Type B pancreatic cell (in vitro differentiated cells): ENCODE measurements at places on chromosomes 12 and 14. TPM values are rescaled to one million over a fixed set of nuclear protein-coding genes. Genes with fewer than 3 reads are reported as not detected.

The PKP2 gene
- 29.5 and 116 TPM in 2 replicates for total RNA-seq

The ASPG gene
- 0.29 TPM in 1 of 2 replicates, not detected in the other for total RNA-seq

The APOF gene
- total RNA-seq = not detected in 2 replicates

The WNK1 gene
- 132 and 209 TPM in 2 replicates for total RNA-seq

The RBM25 gene
- total RNA-seq = 77.9 and 94.6 TPM in 2 replicates

The GPRC5D gene
- 5.5 TPM in 1 of 2 replicates, not detected in the other for total RNA-seq

The KRT6C gene
- total RNA-seq = 0.19 and 0.31 TPM in 2 replicates

The ABCB9 gene
- total RNA-seq = 6.7 and 9.6 TPM in 2 replicates

The PPFIA2 gene
- total RNA-seq = 2.0 and 5.7 TPM in 2 replicates

The KERA gene
- 0.17 and 0.24 TPM in 2 replicates for total RNA-seq

The SCNN1A gene
- total RNA-seq = 29.2 and 72.7 TPM in 2 replicates

DNA sequence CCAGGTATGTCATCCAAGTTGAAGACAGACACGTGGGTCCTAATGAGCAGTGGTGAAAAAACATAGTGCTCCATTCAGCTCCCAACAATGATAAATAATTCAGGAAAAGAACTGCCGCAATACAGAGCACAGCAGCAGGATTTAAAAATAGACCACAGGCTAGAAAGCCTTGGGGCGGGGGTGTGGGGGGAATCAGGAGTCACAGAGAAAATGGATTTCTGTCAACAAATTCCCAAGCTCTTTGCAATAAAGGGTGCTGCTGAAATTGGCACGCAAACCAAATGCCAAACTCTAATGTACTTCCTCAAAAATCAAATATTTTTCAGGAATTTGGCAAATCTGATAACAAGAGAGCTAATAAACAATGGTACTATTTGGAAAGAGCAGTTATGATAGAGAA is 58.6 kb downstream of the R3HDM2 start:
- no peak overlapping the region for H3K27ac ChIP-seq
- H3K27me3 ChIP-seq = no peaks in the 10 kb centered on the region

GRCh38 chr12:128830505-128830893 is 6.7 kb upstream of the SLC15A4 start:
- H3K27me3 ChIP-seq = no peaks in the 10 kb centered on the region
- H3K4me3 ChIP-seq = no peak overlapping the region
- H3K36me3 ChIP-seq = no peaks in the 10 kb centered on the region
- DNase-seq = no peak
- no peak overlapping the region for H3K27ac ChIP-seq

GRCh38 chr12:71107936-71108335 is 49.9 kb downstream of the TSPAN8 start:
- DNase-seq = no peak
- H3K36me3 ChIP-seq = no peaks in the 10 kb centered on the region
- no peaks in the 10 kb centered on the region for H3K27me3 ChIP-seq
- H3K4me3 ChIP-seq = no peak overlapping the region
- H3K4me1 ChIP-seq = no peaks in the 10 kb centered on the region
- no peak overlapping the region for H3K27ac ChIP-seq

DNA sequence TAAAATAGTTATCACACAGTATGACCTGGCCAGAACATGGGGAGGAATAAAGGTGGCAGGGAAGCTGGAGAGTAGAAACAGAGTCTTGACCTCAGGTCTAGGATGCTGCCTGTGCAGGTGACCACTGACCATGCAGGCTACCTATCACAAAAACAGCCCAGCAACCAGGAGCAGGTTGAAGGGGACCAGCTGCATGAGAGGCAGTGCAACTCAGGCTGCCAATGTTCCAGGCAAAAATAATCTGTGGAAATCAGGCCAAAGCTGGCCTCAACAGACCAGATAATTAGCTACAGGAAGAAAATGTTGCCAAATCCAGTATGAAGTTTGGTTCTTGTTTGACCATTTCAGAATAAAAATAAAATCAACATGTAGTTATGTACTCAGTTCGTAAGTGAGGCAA is 72.6 kb downstream of the PDE6H start:
- H3K4me3 ChIP-seq = no peak overlapping the region
- no peaks in the 10 kb centered on the region for H3K4me1 ChIP-seq
- no peak overlapping the region for H3K27ac ChIP-seq
- H3K27me3 ChIP-seq = peaks cover 9% of the 10 kb centered on the region
- no peaks in the 10 kb centered on the region for H3K36me3 ChIP-seq

GRCh38 chr12:1282670-1283315 is 291.8 kb downstream of the ERC1 start:
- DNase-seq = no peak
- H3K27ac ChIP-seq = no peak overlapping the region
- H3K36me3 ChIP-seq = peaks cover 36% of the 10 kb centered on the region
- H3K4me3 ChIP-seq = no peak overlapping the region
- peaks cover 17% of the 10 kb centered on the region for H3K4me1 ChIP-seq

GRCh38 chr12:58395470-58395869 is 454.1 kb downstream of the ATP23 start:
- H3K27me3 ChIP-seq = no peaks in the 10 kb centered on the region
- no peaks in the 10 kb centered on the region for H3K4me1 ChIP-seq
- DNase-seq = no peak
- no peaks in the 10 kb centered on the region for H3K36me3 ChIP-seq
- no peak overlapping the region for H3K4me3 ChIP-seq
- no peak overlapping the region for H3K27ac ChIP-seq

- H3K27ac ChIP-seq = no peak overlapping the region
- H3K4me3 ChIP-seq = no peak overlapping the region
- peaks cover 17% of the 10 kb centered on the region for H3K36me3 ChIP-seq
These were observed 309.6 kb downstream of the TMTC2 start for GRCh38 chr12:82996168-82996812.

- peaks cover 8% of the 10 kb centered on the region for H3K4me1 ChIP-seq
- H3K36me3 ChIP-seq = no peaks in the 10 kb centered on the region
- no peak overlapping the region for H3K4me3 ChIP-seq
- no peak for DNase-seq
- no peaks in the 10 kb centered on the region for H3K27me3 ChIP-seq
These were observed 295.9 kb downstream of the DIO2 start for GRCh38 chr14:79915406-79915805.

GRCh38 chr12:41681898-41682297 is 462.8 kb downstream of the GXYLT1 start:
- no peaks in the 10 kb centered on the region for H3K4me1 ChIP-seq
- no peak for DNase-seq
- H3K4me3 ChIP-seq = no peak overlapping the region
- no peaks in the 10 kb centered on the region for H3K27me3 ChIP-seq
- H3K36me3 ChIP-seq = no peaks in the 10 kb centered on the region

DNA sequence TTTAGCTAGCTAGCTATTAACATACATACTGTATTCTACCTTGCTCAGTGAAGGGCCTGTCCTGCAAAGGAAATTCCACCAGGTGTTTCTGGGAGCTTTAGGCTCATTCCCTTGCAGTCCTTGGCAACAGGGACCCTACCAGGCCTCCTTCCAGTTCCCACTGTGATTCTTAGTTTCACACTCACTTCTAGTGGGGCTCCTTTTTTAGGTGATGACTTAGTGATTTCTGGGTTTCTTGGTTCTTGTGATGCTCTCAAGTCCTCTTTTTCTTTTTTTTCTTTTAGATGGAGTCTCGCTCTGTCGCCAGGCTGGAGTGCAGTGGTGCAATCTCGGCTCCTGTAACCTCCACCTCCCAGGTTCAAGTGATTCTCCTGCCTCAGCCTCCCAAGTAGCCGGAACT is 10.4 kb upstream of the STRN3 start:
- H3K36me3 ChIP-seq = no peaks in the 10 kb centered on the region
- DNase-seq = no peak
- no peak overlapping the region for H3K27ac ChIP-seq

- peaks cover 49% of the 10 kb centered on the region for H3K27me3 ChIP-seq
- no peaks in the 10 kb centered on the region for H3K4me1 ChIP-seq
- DNase-seq = no peak
These were observed 642 bp upstream of the ACSM4 start for GRCh38 chr12:7303230-7303629.

GRCh38 chr14:61645247-61645646 is 50.1 kb upstream of the HIF1A start:
- no peaks in the 10 kb centered on the region for H3K36me3 ChIP-seq
- H3K27me3 ChIP-seq = peaks cover 3% of the 10 kb centered on the region
- H3K4me3 ChIP-seq = no peak overlapping the region

DNA sequence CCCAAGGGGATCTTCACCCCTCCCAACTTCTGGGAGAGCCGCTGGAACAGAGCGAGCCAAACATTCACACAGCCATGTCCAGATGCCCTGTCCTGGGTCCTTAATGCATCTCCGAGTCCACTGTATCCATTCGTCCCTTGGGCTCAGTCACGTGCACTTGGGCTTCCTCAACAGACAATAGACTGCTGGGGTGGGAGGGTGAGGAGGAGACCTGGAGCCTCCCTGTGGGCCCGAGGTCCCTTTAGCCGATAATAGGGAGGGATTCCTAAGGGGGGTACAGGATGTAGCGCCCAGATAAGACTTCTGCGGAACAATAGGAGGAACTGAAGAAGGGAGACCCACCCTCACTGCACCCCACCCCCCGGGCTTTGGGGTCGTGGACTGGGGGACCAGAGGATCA is 6.7 kb downstream of the ARHGEF25 start:
- H3K36me3 ChIP-seq = peaks cover 16% of the 10 kb centered on the region
- no peak overlapping the region for H3K4me3 ChIP-seq
- peaks cover 72% of the 10 kb centered on the region for H3K27me3 ChIP-seq
- no peak overlapping the region for H3K27ac ChIP-seq

GRCh38 chr14:72616811-72617210 is 277.1 kb downstream of the DPF3 start:
- no peak overlapping the region for H3K27ac ChIP-seq
- peaks cover 39% of the 10 kb centered on the region for H3K4me1 ChIP-seq
- H3K36me3 ChIP-seq = no peaks in the 10 kb centered on the region
- peak; percentile 53 for DNase-seq
- H3K4me3 ChIP-seq = no peak overlapping the region
- peaks cover under 1% of the 10 kb centered on the region for H3K27me3 ChIP-seq

DNA sequence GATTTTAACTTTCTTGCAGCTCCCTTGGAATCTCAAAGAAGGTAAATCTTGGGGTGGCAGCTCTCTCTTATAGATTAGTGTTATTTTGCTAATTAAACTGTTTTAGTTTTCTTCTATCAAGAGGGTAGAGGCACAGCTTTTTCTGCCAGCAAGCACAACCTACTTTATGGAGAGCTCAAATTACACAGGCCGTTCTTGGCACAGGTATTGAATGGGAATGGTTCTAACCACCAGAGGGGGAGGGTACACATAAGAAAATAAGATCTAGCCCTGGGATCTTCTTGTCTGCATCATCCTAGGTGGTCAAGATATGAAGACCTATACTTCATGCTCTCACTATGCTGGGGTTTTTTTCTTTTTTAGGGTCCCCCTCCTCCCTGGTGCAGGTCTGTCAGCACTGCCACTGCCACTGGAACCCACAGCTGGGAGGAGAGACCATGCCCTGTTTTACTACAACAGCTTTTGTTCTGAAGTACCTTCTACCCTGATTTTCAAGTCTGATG is 48.6 kb upstream of the STAC3 start:
- no peak overlapping the region for H3K4me3 ChIP-seq
- no peaks in the 10 kb centered on the region for H3K4me1 ChIP-seq
- no peaks in the 10 kb centered on the region for H3K27me3 ChIP-seq
- H3K27ac ChIP-seq = no peak overlapping the region

- peaks cover 32% of the 10 kb centered on the region for H3K4me1 ChIP-seq
- no peak overlapping the region for H3K27ac ChIP-seq
- DNase-seq = no peak
- no peaks in the 10 kb centered on the region for H3K27me3 ChIP-seq
- H3K4me3 ChIP-seq = no peak overlapping the region
These were observed 57.2 kb upstream of the GNPNAT1 start for GRCh38 chr14:52848626-52849025.

DNA sequence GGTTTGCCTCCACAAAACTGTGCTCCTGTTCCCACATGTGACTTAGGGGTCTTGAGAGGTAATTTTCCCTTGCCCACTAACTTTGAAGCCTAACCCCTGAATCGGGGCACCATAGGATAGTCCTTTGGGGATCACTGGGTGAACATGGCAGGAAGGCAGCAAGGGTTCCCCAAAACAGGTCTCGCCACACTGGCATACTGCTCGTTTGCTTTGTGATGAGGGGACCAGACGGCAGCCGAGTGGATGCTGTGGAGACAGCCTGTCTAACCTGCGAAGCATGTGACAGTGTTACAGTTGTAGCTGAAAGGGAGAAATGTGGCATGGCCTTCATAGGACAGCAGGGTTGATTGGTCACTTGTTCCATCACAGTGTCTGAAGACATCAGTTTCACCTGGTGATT is 42.4 kb downstream of the UBE3B start:
- no peak for DNase-seq
- H3K27me3 ChIP-seq = no peaks in the 10 kb centered on the region
- H3K4me1 ChIP-seq = peaks cover 6% of the 10 kb centered on the region
- H3K4me3 ChIP-seq = no peak overlapping the region

- H3K36me3 ChIP-seq = no peaks in the 10 kb centered on the region
- DNase-seq = no peak
- H3K4me3 ChIP-seq = no peak overlapping the region
- H3K27me3 ChIP-seq = no peaks in the 10 kb centered on the region
- H3K27ac ChIP-seq = no peak overlapping the region
These were observed 5.4 kb upstream of the LRIG3 start for GRCh38 chr12:58925751-58926150.

DNA sequence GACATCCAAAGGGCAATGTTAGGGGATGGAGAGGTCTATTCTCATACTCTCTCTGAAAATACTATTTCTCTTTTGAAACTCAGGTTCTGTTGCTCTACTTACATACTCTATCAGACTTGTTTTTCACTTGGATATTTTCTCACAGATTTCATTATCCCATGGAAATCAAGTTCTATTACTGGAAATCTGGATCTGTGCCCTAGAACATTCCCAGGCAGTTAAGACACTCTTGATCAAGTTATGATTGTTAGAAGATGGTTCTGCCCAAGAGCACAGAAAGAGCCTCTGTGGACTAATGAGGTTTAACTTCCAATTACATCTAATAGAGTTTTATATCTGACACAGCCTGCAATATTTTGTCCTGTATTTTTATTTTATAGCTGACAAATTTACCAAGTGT is 591.0 kb upstream of the ATP2B1 start:
- no peaks in the 10 kb centered on the region for H3K36me3 ChIP-seq
- H3K27me3 ChIP-seq = no peaks in the 10 kb centered on the region
- peaks cover 6% of the 10 kb centered on the region for H3K4me1 ChIP-seq

DNA sequence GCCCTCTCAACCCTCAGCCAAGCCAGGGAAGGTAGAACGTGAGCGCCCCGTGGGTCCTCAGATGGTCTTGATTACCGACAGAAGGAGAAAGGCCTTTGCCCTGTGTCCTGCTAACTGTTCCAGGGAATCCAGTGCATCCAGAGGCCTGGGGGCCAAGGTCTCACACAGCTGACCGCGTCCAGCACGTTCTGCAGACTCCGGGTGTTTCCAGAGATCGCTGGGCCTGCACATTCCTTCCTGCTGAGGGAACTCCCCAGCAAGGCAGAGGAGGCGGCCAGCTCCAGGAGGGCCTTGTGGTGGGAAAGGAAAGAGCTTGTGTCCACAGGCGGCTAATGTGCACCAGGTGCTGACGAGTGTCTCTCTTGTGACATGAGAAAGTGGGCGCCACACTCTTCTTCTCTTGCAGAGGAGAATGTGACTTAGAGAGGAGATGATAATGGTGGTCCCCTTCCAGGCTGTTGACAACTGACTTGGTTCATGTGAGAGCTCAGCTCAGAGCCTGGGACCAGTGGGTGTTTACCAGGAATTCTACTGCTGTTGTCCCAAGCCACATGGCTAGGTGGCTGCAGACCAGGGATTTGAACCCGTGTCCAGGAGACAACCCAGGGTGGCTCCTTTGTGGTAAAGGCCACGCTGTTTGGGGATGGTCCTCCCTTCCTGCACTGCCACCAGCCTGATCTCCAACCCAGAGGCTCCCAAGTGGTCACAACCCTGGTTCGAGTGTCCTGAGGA is 46.8 kb upstream of the DLK1 start:
- no peak overlapping the region for H3K4me3 ChIP-seq
- no peaks in the 10 kb centered on the region for H3K36me3 ChIP-seq
- DNase-seq = no peak
- peaks cover 42% of the 10 kb centered on the region for H3K4me1 ChIP-seq
- H3K27me3 ChIP-seq = peaks cover 8% of the 10 kb centered on the region
